ENCODE measurements at places on chromosomes 5 and 9.
A peak's percentile ranks its signal among the peaks of the same experiment; 100 is the strongest.

GRCh38 chr5:78653031-78653430, 4.5 kb upstream of the LHFPL2 start:
- DNase-seq = no peak

DNA sequence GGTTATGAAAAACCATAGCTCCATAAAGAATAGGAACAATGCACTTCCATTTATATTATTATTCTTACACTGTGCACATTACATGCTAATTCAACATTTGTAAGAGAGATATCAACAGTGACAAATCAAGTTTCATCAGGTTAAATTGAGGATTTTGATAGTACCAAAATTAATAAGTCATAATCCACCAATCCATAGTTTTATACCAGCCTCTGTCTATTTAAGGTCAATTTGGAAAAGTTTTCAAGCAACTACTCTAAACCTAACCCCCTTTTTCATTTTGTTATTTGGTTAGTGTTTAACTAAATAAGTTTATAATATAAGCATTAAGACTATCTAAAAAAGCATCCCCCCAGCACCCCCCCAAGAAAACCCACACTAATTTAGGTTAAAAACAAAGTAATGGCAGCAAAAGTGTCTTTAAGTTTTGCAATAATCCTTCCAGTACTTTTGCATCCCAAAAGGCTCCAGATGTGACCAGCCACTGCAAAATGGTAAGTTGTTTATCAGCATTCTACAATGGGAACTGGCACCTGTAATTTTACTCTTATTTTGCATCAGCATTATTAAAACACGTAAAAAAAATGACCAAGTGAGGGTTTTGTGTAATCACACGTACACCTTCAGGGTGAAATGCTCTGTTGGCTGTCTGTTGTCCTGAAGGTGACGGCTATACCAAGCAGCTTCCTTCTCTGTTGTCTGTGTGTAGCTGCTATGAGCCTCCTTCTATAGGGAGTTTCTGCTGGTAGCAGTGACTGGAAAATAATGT, 36.8 kb upstream of the SSBP2 start:
- DNase-seq = peak; percentile 89

- no peak for DNase-seq
Measured at GRCh38 chr9:3447143-3447542, 78.7 kb downstream of the RFX3 start.

GRCh38 chr9:6833518-6834192, 75.9 kb downstream of the KDM4C start:
- no peak for DNase-seq

DNA sequence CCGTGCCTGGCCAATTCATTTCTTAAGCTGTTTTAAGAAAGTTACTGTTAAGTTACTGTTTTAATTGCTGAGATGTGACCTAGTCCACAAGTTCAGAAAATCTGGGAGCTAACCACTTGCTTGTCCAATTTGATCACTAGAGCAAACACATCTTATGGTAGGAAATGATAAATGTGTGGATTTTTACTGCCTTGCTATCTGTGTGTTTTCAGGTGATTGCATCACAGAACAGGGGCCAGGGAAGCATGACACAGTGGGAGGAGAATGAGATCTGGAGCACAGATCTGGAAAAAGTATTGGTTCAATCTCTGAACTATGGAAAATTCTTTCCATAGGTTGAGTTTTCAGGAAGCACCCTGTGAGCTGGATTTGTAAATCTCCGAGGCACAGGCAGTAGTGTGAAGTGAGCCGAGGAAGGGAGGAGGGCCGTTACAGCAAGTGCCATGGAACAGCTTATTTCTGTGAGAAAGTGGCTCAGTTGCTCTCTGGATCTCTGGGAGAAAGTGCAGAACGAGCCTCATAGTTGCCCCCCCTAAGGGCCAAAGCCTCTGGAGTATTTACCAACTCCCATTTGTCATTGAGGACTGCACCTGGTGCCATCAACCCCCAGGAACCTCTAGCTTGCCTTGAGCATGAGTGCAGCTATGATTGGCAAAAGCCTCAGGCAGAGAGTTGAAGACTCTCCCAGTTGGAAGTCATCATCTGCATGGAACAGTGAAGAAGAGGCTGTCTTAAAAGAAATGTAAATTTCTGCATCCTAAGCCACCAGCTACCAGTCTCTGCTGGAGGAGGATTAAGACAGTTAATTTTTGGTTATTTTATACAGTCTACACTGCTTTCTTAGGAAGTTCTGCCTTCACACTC, 161.8 kb upstream of the CLINT1 start:
- DNase-seq = no peak

DNA sequence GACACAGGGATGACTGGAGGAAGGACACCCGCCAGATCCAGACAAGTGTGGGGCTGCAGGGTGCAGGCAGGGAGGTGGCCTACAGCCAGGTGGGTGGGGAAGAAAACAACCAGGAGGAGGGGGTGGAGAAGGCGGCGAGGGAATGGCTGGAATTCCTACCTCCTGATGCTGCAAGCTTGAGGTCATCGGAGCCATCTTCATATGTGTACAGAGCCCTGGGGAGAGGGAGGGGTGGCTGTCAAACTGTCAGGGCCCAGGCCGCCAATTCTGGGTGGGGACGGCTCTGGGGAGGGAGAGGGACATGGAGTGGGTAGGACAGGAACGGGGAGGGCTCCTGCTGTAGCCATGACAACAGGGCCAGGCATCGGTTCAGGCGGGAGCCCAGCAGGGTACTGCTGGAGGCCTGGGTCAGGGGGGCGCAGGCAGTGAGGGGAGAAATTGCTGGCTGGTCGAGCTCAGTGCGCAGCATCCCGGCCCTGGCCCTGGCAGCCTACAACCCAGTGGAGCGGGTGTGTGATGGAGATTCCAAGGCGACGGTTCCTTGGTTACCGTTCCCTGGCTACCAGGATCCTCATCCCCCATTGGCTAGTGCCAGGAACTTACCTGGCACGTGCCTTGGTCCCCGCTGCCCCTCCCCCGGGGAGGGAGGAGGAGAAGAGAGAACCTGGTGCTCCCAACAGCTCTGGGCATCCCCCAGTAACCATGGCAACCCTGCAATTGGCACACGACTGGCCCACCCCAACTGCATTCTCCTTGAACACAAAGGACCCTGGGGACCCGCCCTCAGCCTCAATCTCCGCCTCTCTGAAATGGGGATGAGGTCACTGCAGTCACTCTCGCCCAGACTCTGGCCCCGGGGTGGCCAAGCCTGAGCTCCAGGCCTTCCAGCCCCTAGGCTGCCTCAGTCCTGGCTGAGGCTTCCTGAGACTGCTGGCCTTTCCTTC, 4.5 kb downstream of the DBN1 start:
- DNase-seq = no peak

DNA sequence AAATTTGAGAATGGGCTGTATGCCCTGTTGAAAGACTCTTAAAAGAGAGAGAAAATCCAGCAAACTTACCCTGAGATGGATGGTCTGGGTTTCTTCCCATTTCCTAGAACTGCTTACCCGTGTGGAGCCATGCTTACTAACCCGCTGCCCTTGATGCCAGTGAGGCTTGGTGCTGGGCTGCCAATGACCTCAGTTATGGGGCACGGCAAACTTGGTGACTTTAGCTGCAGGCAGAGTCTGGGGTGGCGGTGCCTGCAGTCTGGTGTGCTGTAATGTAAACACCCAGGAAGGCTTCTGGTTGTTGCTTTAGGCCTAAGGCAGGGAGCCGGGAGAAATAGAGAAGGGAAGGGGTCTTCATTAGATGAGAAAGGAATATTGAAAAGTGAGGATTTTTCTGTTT, 7.3 kb upstream of the TENT4A start:
- DNase-seq = no peak

GRCh38 chr5:60382716-60383115, 317.2 kb downstream of the DEPDC1B start:
- peak; percentile 43 for DNase-seq

GRCh38 chr5:123084730-123085605, 4.1 kb upstream of the PRDM6 start:
- DNase-seq = peak; percentile 14

DNA sequence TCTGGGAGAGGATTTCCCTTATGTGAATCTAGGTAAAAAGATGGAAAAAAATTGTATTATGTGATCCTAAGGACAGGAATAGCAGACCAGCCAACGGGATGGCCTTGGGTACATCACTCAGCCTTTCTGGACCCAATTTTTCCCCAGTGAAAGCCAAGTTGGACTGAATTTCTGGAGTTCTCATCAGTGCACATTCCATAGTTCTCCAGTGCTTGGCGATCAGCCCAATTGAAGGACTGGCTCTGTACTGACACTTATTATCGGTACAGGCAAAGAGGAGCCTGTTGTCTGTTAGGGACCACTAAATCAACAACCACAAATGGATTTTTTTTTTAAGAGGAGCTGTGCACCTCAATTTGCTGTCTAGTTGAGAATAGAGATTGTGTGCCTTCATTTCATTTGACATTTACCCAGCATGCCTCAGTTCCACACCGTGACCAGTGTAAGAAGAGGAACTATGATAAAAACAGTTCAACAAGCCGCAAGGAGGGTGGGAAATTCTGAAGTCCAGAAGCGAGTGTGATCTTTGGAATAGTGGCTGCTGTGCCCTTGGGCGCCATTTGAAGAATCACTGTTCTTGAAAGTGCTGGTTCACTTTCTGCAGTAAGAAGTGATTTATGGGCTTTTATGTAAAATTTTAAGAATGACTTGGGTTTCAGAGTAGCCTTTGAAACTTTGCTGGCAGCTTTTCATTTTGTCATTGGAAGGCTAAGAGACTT, 8.0 kb downstream of the ARL10 start:
- DNase-seq = no peak

DNA sequence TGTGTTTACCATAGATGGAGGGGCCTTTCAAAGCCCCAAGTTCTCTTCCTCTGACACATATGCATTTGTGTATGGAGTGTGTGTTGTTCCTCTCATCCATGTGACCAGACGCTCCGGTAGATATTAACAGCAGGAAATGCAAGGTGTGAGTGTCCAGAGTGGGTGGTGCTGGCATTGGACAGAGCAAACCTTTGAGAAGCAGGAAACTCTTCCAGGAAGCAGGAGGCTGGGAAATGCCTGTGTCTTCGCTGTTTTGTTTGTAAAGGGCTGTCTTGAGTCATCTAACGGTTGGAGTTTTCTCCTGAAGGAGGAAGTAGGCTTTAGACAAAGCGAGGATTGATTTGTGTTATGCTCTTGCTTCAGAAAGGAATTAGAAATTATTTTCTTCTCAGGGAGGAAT, 370.9 kb downstream of the PLK2 start:
- DNase-seq = no peak

DNA sequence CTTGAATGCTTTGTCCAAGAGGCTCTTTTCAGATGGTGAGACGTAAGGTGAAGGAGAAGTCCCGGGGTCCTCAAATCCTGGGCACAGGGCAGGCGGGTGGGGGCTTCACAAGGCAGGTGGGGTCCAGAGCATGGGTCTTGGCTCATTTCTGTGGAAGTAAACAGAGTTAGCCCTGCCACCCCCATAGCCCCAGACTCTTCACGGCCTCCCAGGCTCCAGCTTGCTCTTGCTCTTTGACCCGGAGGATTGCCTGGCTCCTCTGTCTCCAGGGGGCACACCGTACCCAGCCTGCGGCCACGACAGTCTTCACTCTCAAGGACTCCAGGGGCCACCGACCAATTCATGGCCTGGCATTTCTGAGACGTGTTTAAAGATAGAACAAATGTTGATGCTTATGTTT, 28.8 kb upstream of the POMT1 start:
- no peak for DNase-seq

GRCh38 chr5:44987026-44987425, 178.3 kb downstream of the MRPS30 start:
- DNase-seq = no peak

DNA sequence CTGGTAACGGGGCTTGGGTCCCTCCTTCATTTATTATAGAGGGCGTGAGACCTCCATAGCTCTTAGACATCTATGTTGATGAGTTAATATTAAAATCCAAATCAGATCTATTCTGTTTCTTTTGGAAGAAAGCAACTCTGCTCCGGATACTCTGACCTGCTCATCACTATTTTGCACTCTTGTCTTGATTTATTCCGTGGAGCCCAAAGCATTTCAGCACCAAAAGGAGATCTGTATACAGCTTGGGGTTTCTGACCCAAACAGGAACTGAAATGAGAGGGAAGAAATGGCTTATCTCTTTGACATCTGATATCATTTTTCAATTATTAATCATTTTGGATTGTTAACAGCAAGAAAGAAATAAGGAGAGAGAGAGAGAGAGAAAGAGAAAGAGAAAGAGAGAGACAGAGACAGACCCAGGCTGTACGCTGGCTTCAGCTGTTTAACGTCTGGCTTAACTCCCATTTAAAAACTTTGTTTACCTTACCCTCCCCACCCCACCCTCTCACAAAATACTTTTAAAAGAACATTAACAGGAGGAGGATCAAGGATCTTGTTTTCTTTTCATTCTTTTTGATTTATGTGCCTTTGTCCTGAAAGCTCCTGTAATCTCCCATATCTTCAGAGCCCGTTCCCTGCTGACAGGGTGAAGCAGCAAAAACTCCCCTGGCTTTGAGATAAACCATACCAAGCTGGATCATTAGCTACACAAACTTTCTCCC, 231.4 kb upstream of the TUT7 start:
- DNase-seq = peak; percentile 87

DNA sequence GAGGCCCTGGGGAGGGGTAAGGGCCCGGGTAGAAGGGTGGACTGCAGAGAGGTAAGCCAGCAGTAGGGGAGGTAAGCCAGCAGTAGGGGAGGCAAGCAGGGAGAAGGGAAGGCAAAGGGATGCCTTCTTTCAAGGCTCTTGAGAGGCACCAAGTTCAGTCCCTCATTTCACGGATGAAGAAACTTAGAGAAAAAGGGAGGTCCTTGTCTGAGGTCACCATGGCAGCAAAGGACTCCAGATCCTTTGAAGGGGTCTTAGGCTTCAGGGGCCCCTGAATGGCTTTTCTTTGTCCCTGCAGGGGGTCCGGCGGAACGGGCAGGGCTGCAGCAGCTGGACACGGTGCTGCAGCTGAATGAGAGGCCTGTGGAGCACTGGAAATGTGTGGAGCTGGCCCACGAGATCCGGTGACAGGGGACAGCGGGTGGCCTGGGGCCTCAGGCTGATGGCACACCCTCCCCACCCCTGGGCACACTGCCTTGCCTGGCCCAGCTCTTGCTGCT, 42.6 kb downstream of the RGS3 start:
- DNase-seq = no peak

- no peak for DNase-seq
Measured at GRCh38 chr9:134991808-134992754, 74.4 kb upstream of the FCN1 start.

DNA sequence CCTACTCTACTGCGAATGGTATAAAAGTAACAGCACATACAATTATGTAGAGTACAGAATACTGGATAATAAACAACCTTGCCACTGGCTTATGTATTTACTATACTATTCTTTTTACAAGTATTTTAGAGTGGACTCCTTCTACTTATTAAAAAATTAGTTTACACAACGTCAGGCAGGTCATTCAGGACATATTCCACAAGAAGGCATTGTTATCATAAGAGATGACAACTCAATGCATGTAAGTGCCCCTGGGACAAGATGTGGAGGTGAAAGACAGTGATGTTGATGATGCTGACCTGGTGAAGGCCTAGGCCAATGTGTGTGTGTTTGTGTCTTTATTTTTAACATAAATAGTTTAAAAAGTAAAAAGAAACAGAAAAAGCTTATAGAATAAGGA, 421.7 kb downstream of the CDH12 start:
- no peak for DNase-seq

All from umbilical cord (tissue), 2 donors.